Iris pigment epithelial cell (primary cell): ENCODE measurements at places on chromosomes 3 and 15.
A peak's percentile ranks its signal among the peaks of the same experiment; 100 is the strongest.

- no peak for DNase-seq
Measured at GRCh38 chr3:193132241-193132640, 108.8 kb upstream of the PLAAT1 start.

DNA sequence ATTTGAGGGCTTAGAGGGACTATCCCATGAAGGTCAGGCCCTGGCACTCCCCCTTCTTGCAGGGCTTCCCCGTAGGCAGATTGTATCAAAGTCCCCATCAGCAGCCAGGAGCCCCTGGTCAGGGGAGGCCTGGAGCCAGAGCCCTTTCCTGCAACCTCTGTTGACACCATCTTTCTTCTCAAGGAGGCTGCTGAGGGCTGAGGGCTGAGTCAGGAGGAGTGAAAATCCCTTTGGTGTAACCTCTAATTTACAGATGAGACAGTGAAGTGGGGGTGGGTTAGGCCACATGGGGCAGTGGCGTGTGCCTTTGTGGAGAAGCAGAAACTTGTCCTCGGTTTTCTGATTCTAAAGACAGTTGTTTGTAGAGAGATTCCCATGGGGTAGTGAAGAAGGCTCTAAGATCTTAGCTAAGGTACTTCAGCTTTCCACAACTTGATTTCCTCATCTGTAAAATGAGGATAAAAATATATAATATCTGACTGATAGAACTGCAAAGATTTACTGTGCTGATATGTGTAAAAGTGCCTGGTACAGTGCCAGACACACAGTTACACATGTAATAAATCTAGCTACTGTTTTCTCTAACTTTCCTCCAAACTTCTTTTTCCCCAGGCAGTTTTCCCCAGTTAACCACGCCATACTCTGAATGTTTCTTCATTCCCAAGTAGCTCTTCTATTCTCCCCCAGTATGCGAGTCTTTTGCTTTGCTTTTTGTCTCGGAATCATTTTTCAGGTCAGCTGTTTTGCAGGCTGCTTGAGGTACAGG, 249.4 kb upstream of the TPM1 start:
- peak; percentile 19 for DNase-seq

DNA sequence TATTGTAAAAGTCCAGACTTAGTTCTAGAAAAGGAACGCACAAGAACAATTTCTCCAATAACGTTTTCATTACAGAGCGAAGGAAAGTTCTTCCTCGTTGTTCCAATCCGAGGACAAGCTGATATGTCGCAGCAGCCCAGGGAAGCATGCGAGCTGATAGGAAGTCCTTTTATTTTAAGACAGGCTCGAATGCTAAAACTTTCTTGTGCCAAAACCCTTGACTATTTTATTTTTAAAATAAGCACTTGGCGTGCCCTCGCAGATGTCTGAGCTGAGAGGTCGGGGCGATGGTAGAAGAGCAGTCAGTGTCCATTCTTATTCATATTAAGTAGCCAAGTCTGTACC, 433 bp upstream of the MITF start:
- DNase-seq = peak; percentile 26

DNA sequence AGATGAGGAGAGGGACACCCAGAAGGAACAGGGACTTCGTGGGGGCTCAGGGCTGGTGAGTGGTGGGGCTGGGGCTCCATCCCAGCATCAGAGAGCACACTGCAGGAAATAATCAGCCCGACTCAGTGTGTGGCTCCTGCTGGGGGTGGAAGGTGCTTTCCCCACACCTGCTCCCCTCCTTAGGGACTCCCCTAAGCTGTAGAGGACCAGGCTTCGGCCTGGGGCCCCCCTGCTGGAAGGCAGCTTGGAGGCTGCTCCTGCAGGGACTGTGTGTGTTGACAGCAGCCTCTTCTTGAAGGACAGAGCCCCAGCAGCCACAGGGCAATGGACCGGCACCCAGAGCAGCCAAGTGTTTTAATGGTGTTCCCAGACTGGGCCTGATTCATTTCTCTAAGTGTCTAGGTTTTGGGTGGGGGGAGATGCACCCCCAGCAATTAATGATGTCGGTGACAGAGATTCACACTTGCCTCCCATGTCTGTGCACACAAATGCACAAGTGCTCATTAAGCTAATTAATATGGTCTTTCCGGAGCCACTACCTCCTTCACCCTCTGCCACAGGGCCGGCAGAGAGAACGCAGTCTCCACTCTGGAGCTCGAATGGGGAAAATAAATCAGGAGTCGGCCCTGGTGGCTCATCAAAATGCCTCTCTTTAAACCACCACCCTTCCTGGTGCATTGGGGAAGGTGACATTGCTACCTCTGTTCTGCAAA, 16.9 kb upstream of the FGD5 start:
- DNase-seq = no peak

GRCh38 chr3:118468801-118469200, 565.8 kb downstream of the IGSF11 start:
- DNase-seq = no peak

DNA sequence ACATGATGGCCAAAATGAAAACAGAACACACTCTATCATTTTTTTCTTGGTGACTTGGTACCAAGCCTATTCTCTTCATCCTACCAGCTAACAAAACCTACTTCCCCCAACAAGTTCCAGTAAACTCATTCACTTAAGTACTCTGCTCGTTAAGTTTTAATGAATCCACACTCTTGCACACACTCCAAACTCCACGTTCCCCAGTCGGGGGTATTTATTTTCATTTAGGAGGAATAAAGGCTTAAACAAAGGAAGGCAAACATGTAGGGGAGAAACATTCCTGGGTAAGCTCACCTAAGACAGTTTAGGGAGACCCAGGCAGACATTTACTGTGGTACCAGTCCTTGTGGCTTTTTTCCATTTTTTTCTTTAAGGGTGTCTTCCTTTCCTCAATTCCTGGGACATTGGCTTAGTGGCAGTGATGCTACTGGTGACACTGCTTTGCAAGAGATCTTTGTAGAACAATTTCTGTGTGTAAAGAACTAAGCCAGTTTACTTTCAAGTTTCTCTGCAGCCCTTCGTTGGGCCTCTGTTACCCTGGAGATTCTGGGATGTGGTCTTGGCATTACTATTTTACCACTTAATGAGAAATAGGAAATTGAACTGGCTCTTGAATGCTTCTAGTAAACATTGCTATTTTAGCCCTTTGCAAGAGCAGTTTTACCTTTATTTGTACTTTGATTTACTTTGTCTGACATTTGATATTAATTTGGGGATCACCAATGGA, 117.3 kb upstream of the C15orf61 start:
- no peak for DNase-seq

- DNase-seq = peak; percentile 75
Measured at GRCh38 chr3:44476181-44476611, 1.3 kb downstream of the ZNF445 start.

DNA sequence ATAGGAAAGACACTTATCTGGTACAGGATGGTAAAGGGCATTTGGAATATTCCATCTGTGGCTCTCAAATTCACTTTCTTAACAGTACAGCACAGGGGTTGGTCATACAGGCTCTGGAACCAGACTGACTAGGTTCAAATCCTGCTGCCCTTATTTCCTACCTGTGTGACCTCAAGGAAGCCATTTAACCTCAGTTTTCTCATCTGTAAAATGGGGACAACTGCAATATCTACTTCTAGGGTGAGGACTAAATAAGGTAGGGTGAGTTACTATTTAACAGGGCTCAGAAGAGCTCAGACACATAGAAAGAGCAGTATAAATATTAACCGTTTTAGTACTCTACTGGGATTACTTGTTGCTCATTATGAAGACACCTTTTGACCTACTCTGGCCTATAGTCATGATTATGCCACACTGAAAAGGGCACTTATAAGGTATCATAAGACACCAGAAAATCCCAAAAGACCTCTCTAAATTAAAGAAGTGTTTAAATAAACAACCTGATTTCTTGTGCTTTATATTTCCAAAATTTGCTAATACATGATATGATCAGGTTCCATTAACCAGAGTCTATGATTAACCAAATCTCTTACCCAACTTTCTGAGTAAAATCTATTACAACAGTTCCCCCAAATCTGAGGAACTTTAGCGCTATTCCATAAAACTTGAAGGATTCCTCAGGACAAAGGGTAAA, 6.5 kb downstream of the RFTN1 start:
- DNase-seq = no peak

DNA sequence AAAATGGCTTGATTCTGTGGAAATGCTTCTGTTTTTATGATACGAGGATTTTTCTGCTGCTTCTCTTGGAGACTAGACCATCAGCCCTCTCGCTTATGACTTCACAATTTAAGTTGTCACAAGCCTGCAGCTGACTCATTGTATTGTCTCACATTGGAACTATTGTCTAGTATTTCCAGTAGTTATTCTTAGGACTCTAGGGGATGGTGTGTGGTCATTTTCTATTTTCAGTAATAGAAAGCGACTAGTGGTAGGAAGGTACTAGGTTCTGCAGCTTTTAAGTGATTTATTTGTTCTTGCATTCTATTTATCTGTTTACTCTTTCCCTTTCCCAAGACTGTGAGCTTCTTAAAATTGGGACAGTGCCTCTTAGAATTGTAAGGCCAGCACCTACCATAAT, 66.3 kb upstream of the CRTC3 start:
- DNase-seq = peak; percentile 59

DNA sequence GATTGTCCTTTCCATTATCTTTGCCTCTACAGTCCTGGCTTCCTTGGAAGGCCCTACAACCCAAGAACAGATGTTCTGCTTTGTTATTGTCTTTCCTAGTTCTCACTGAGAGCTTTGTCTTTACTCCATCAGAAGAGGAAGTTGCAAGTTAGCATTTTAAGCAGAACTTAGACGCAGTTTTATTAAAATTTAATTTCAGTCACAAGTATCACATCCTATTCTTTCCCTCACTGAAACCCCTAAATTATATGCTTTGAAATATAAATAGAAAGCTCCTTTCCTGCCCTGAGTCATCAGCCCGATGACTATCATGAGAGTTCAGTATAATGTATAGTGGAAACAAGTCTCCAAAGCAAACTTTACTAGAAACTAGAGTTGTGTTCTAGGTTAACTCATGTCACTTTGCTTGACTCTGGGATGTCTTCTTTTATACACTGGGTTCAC, 291.2 kb upstream of the RBMS3 start:
- DNase-seq = peak; percentile 29

- peak; percentile 99 for DNase-seq
Measured at GRCh38 chr3:187403768-187404288, 35.6 kb downstream of the RTP4 start.

- DNase-seq = no peak
Measured at GRCh38 chr3:47916201-47916600, 100.0 kb downstream of the MAP4 start.

GRCh38 chr3:177672252-177672911, 475.1 kb upstream of the TBL1XR1 start:
- no peak for DNase-seq

DNA sequence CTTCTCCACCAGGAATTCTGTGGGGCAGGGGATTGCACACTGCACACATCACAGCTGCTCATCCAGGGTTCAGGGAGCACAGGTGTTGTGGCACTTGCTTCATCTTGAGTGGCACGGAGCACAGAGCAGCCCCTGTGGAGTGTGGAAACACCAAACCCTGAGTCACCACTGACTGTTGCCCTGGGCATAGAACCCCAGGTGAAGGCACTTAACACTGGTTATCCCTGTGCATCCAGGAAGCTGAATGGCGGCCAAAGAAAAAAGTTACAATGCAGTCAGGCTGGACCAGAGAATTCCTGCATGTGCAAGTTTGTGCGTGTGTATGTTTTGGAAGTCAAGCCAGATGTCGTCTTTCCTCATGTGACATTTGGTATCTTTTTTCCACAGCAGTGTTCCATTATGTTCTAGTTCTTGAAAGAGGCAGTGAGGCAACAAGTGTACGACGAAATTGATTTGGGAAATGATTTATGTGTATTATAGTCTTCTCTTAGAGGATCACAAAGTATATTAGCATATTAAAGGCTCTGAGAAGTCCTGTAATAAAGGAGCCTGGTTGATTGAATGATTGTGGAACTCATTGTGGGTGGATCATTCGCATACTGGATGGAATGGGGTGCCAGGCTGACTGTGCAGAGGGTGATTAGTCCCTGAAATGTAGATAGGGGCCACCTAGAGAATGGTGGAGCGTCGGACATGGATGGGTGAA, 292.3 kb downstream of the TLE3 start:
- no peak for DNase-seq

DNA sequence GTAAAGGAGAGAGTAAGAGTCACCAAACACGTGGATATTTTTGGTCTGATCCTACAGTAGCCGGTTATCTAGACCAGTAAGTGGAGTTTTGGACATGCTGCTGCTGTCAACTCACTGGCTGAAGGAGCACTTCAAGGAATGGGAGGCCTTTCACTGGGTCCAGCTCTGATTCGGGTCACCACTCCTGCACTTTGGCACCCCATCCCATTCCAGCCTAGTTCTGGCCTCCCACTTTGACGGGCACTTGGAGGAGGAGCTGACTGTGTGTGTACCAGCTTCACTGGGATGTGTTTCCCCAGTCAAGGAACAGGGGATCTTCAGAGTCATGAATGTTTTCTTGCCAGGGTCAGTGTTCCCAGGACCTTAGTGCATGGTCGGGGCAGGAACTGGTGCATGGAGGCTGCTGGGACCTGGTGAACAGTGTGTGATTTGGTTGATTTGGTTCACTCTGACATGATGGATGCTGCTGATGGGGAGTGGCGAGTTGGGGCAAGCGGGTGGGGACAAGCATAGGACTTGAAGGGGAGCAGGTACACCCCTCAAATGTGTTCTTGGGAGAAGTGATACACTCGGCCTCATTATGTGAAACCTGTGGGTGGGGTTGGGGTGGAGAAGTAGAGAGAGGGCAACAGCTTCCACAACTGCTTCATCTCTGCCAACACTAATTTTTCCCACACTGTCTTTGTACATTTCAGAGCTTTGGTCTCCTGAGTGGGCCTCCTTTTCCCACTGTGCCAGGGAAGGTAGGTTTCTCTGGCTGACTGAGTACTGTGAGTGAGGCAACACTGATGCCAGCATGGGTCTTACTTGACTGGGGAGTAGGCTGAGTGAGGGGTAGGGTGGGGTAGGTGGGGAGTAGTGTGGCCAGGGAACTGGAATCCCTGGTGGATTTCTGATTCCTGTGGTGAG, 64.0 kb downstream of the RGMA start:
- DNase-seq = no peak

GRCh38 chr3:106183762-106184391, 315.1 kb upstream of the CBLB start:
- peak; percentile 93 for DNase-seq

DNA sequence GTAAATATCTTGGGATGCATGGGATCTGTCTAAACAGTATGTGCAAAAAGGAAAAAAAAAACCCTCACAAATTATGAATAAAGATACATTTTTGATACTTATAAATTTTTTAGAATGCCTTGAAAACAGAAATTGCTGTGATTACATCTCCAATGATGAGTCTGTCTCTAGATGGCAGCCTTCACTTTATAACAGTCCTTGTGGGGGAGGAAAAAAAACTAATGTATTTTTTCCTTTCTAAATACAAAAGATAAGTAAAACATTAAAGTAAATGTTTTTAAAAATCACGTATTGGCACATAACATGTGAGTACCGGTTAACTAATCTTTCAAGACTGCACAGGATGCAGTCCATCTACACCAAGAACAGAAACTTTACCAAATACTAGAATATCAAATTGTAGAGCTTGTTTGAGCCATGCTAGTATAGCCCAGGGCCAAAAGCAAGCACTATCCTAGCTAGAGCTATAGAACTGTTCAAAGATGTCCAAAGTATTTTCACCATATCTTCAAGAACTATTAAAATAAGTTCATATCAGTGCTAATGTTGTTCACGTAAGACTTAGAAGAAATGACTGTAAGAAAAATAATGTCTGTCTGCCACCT, 206.4 kb downstream of the STAG1 start:
- peak; percentile 54 for DNase-seq
